Calu3 (cell line): ENCODE measurements at places on chromosomes 7 and 10. TPM values are rescaled to one million over a fixed set of nuclear protein-coding genes. Genes with fewer than 3 reads are reported as not detected.

The LHFPL3 gene
- total RNA-seq: not detected in 2 replicates

The FOXP2 gene
- 1.6 and 2.5 TPM in 2 replicates for total RNA-seq

The SORCS1 gene
- total RNA-seq: not detected in 2 replicates

The KCP gene
- 6.8 and 10.6 TPM in 2 replicates for total RNA-seq

The KIF11 gene
- 33.1 and 37.4 TPM in 2 replicates for total RNA-seq

The ATP6V0A4 gene
- 5.6 and 7.7 TPM in 2 replicates for total RNA-seq

The COL1A2 gene
- total RNA-seq: not detected in 2 replicates

The C7orf33 gene
- not detected in 2 replicates for total RNA-seq

The IL6 gene
- 20.7 and 25.5 TPM in 2 replicates for total RNA-seq

The CYP2C9 gene
- total RNA-seq: 4.9 and 7.8 TPM in 2 replicates

The TRPV5 gene
- total RNA-seq: not detected in 2 replicates

The GIMAP4 gene
- not detected in 2 replicates for total RNA-seq

GRCh38 chr10:61733358-61733940, 70.7 kb downstream of the CABCOCO1 start:
- peak; percentile 64 for DNase-seq

- no peak for DNase-seq
These were observed 24.3 kb downstream of the CPVL start for GRCh38 chr7:29122081-29122480.

DNA sequence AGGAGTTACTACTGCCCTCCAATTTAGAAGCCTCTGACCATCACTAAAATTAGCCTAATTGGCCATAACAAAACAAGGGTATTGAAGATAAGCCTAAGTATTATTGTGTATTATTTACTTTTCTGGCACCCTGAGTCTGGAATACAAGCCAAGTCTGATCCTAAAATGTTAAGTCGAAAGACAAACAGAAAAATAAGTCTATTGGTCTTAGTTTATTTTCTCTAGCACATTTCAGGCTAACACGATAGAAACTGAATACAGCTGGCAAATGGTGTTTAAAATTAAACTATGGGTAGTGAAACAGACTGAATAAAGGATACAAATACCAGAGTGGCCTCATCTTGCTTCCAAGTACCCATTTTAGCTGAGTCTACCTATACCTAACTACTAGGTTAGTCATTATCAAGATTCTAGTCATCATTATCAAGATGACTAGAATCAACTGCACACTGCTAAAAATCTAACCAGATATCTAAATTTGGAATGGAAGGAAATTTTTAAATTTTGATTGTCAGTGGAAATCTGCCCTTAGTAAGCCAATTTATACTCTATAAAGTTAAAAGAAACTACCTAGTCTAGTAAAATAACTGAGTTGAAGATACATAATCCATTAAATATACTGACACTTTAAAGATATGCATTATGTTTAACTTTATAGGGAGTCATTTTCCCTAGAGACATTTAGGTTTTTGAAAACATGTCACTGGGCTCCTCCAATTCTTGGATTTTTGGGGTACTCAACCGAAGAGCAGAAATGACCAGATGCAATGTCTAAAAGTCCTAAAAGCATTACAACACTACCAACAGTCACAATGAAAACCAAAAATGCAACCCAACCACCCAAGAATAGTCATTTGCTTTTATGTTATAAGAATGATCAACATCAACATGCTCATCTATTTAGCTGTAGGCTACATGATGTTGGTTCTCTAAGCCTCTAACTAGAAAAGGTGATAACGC, 80.9 kb downstream of the NT5C2 start:
- DNase-seq: no peak

GRCh38 chr10:30705101-30705624, 75.6 kb upstream of the LYZL2 start:
- no peak for DNase-seq

GRCh38 chr7:138801256-138801655, 3.3 kb upstream of the ATP6V0A4 start:
- no peak for DNase-seq

GRCh38 chr7:24889611-24890010, 90.4 kb downstream of the OSBPL3 start:
- DNase-seq: no peak

GRCh38 chr10:75624638-75625037, 193.2 kb downstream of the LRMDA start:
- DNase-seq: no peak

- no peak for DNase-seq
These were observed 44.1 kb upstream of the ADO start for GRCh38 chr10:62760401-62760800.

DNA sequence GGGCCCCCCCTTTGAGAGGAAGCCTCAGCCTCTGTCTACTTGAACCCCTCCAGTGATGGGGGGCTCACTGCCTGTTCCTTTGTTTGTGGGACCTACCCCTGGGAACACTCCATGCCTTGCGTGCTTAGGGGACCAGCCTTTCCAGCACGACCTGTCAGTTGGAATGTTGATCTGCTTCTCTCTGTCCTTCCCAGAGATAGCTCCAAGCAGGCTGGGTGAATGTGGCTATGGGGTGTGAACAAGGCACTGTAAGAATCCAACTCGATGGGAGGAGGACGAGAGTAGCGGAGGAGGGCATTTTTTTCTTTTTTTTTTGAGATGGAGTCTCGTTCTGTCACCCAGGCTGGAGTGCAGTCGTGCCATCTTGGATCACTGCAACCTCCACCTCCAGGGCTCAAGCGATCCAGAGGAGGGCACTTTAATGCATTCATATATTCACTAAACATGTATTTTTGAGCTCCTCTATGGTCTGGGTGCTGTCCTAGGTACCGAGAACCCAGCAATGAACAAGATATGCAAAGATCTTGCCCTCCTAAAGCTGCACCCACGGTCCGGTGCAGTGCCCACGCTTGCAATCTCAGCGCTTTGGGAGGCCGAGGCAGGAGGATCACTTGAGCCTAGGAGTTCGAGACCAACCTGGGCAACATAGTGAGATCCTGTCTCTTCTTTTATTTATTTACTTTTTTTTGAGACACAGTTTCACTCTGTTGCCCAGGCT, 8.5 kb downstream of the CLIP2 start:
- DNase-seq: no peak

GRCh38 chr7:97418312-97418711, 300.8 kb downstream of the SDHAF3 start:
- no peak for DNase-seq

GRCh38 chr7:42065942-42066341, 171.1 kb downstream of the GLI3 start:
- no peak for DNase-seq

- DNase-seq: no peak
These were observed 170.8 kb downstream of the ARHGAP12 start for GRCh38 chr10:31757831-31758230.

GRCh38 chr7:55073051-55073511, 54.3 kb downstream of the EGFR start:
- DNase-seq: no peak

- DNase-seq: no peak
These were observed 9.2 kb downstream of the SNX13 start for GRCh38 chr7:17931069-17931468.

DNA sequence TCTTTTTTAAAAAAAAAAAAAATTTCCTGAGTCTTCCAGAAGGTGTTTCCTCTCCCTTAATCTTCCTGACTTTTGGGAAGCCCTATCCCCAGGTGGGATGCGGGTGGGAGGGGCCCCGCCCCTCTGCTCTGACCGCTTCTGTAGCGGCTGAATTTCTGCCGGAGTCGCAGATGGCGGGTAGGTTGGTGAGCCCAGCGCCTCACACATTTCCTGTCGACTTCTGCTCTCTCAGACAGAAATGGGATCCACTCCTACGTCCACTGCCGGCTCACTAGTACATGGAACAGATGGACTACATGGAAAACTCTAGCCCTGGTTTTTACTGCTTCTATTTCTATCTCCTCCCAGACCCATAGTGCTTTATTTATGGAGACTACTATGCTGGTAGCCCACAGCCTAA, 90.9 kb downstream of the NEUROD6 start:
- no peak for DNase-seq

- peak; percentile 58 for DNase-seq
These were observed 29.1 kb upstream of the CALD1 start for GRCh38 chr7:134750083-134751062.

DNA sequence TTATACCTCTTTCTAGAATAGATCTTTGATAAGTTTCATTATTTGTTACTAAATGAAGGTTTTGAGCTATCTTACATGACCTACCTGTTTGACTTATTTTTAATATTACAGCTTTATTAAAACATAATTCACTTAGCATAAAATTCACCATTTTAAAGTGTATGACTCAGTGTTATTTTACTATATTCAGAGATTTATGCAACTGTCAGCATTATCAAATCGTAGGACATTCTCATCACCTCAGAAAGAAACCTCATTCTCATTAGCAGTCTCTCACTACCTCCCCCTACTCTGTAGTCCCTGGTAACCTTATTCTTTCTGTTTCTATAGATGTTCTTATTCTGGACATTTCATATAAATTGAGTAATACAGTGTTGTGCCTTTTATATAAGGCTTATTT, 207.9 kb upstream of the FOXP2 start:
- no peak for DNase-seq

GRCh38 chr10:118504467-118505205, 90.8 kb downstream of the PRLHR start:
- peak; percentile 36 for DNase-seq

DNA sequence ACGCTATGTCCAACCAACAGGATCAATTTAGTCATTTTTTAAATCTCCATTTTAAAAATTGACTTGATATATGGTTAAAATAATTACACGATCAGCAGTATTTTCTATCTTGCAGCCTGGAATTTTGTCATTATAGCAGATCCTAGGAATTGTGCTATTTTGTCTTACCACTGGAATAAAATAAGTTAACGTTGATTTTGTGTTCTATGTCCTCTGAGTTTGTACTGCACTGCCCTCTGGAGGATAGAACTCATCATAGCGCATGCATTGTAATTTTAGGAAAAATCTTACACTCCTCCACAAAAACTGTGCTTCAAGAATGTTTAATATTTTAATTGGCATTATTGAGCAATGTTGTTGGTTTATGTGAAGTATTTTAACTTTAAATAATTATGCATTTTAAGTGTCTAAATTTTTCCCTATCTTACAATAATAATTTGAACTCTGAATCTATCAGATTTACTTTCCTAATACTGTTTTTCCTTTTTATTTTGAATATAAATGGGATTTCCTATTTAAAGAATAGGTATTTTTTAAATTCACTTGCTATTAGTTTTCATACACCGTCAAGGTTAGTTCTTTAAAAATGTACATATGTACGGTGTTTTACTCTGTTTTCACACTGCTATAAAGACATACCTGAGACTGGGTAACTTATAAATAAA, 220.1 kb downstream of the PPP1R3A start:
- peak; percentile 3 for DNase-seq

GRCh38 chr7:14324767-14325166, 335.3 kb upstream of the ETV1 start:
- DNase-seq: no peak

DNA sequence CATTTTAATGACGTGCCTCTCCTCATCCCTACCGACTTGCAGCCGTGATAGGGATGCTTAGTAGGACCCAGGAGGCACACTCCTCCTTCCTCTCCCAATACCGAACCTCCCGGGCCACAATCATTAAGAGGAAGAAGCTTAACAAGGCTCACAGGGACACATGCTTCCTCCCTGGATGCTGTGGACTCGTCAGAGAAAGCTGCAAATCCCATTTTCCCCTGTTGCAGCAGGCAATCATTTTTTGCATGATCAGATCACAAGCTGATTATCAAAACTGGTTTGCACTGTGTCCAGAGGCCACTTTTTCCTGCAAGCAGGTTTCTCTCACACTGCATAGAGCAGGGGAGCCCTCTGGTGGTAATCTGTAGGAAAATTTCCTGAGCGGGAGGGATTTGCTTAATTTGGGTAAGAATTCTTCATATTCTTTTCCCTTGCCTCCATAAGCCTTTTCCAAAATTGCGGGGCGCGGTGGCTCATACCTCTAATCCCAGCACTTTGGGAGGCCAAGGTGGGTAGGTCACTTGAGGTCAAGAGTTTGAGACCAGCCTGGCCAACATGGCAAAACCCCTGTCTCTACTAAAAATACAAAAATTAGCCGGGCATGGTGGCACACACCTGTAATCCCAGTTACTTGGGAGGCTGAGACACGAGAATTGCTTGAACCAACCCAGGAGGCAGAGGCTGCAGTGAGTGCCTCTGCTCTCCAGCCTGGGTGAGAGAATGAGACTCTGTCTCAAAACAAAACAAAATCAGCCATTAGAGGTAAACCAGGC, 16.1 kb upstream of the LAMB4 start:
- peak; percentile 66 for DNase-seq

DNA sequence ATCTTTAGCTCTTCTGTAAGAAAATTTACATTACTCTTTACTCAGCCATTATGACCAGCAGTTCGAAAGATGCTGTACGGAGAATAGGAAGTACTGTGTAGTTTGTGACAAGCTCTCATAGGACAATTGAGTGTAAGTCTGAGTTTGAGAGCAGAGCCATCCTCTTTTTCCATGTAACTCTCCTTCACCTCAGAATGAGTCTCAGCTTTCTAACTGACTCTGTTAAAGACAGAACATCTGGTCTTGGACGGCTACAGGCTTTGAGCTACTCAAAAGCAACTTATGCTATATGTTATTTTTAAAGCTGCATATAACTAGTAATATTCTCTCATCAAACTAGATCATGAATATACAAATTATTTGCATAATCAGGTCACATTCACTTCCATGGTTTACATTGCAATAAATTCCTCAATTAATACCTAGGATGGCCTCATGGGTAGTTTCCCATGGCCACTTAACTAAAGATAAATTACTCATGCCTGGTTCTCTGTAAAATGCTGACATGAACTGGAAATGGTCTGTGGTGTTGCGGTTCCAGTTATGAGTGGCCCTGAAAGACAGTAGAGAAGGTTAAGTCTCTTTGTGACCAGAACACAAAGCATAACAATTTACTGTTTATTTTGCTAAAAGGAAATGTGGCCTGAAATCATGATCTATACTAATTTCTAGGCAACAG, 358.7 kb downstream of the PHF14 start:
- no peak for DNase-seq

- DNase-seq: no peak
These were observed 623 bp upstream of the CEP41 start for GRCh38 chr7:130441408-130441869.

DNA sequence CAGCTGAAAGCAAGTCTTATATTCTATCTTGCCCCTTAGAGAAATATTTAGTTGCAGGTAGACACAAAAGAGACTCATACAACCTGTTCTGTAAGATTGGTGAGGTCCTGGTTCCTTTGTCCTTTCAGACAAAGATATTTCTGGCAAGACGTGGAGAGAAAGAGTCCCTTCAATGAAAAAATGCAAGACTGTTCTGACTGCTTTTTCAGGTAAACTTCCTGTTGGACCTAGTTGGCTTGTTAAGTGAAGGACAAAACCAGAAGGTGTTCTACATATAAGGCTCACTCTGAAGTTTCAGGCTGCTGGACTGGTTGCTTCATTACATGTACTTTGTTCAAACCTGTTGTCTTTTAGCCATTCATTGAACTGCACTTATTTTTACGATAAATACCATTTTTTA, 119.0 kb upstream of the PTPRZ1 start:
- no peak for DNase-seq

GRCh38 chr7:30880125-30880720, 31.4 kb upstream of the AQP1 start:
- DNase-seq: no peak

DNA sequence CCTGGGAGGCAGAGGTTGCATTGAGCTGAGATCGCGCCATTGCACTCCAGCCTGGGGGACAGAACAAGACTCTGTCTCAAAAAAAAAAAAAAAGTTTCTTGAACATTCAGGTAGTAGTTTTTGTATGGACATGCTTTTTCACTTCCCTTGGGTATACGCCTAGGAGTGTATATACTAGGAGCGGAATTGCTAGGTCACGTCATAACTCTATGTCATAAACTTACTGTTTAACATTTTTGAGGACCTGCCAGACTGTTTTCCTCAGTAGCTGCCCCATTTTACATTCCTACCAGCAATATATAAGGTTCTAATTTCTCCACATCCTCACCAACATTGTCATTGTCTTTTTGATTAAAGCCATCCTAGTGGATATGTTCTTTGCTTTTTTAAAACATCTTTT, 51.6 kb downstream of the MKI67 start:
- no peak for DNase-seq
